ENCODE measurements at places on chromosomes 4 and X.

- no peak for DNase-seq
These were observed 205.9 kb downstream of the PTTG2 start for GRCh38 chr4:38166082-38166481.

GRCh38 chr4:138090150-138090917 is 151.8 kb downstream of the SLC7A11 start:
- DNase-seq: peak; percentile 77

DNA sequence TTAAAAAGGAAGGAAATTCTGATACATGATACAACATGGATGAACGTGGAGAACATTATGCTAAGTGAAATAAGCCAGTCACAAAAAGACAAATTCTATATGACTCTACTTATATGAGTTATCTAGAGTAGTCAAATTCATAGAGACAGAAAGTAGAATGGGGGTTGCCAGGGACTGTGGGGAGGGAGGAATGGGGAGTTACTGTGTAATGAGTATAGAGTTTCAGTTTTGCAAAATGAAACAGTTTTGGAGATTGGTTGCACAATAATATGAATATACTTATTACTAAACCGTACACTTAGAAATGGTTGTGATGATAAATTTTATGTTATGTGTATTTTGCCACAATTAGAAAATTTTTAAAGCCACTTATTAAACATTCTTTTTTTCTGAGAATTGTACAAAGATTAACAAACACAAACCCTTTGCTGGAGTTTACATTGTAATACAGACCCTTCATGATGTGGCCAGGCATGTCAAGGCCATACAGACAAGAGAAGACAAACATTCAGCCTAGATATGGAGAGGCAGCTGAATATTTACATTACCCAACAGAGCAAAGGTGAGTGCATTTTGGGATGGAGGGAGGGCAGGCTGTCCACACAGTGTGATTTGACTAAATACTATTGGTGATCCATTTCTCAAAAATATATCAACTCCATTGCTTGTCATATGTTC is 21.2 kb upstream of the GPC3 start:
- DNase-seq: no peak

DNA sequence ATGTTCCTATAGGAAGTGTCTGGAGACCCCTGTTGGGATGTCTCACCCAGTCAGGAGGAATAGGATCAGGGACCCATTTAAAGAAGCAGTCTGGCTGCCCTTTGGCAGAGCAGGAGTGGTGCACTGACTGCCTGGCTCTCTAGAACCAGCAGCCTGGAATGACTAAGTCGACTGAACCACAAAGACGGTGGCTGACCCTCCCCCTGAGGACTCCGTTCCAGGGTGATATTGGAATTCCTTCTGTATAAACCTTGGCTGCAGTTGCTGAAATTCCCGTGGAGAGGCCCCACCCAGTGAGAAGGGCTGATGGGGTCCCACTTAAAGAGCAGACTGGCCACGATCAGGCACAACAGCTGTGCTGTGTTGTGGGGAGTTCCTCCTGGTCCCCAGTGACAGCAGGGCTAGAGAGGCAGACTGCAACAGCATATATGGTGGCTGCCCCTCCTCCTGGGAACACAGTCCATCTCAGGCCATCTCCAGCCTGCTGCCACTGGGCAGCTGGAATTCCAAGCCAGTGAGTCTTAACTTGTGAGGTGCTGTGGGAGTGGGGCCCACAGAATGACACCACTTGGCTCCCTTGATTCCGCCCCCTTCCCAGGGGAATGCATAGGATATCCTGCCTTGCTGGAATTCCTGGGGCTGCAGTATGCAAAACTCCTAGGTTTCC is 41.8 kb upstream of the RLIM start:
- DNase-seq: no peak

DNA sequence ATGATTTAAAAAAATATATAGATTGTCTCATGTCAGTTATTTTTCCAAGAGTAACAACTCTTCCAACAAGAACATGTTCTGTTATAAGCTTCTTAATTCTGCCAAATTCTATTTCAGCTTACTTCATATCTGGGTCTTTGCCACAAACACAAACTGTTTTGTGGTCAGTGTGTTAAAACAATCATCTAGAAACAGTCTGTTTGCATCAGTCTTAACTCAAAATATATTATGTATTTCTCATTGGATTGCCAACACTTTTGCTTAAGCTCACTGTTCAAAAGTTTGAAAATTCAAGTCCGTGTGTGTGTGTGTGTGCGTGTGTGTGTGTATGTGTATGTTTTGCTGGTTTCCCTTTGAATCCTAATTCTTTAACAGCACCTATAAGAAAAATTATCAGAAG is 752.3 kb upstream of the NDST4 start:
- no peak for DNase-seq

- DNase-seq: no peak
These were observed 962.5 kb downstream of the ADGRL3 start for GRCh38 chr4:62162606-62163005.

GRCh38 chrX:48540480-48540879 is 966 bp downstream of the TBC1D25 start:
- no peak for DNase-seq

All from right renal pelvis (tissue), 4 donors.